Stimulated activated CD4-positive, alpha-beta T cell treated with anti-CD3 and anti-CD28 coated beads, Interleukin-2, amount 100 ng/mL, for 48 hours (primary cell): ENCODE measurements at places on chromosomes 11 and 22.

GRCh38 chr11:127074151-127074761, 73.7 kb upstream of the KIRREL3 start:
- DNase-seq, result no peak

DNA sequence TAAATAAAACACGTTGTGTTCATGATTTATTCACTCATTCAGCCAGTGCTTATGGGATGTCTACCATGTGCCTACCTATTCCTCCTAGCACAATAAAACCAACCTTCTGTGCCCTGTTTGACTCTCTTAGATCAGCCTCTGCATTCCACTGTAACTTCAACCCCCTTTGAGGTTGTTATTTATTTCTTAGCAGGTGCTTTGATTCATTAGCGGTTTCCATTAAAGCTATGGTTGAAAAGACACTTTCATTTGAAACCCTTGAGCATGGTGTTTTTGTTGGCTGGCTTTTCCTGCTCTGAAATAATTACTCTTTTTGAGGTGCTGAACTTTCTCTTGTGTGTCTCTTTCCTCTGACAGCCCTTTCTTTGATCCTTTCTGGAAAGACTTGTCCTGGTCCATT, 570.6 kb upstream of the LARGE1 start:
- no peak for DNase-seq

DNA sequence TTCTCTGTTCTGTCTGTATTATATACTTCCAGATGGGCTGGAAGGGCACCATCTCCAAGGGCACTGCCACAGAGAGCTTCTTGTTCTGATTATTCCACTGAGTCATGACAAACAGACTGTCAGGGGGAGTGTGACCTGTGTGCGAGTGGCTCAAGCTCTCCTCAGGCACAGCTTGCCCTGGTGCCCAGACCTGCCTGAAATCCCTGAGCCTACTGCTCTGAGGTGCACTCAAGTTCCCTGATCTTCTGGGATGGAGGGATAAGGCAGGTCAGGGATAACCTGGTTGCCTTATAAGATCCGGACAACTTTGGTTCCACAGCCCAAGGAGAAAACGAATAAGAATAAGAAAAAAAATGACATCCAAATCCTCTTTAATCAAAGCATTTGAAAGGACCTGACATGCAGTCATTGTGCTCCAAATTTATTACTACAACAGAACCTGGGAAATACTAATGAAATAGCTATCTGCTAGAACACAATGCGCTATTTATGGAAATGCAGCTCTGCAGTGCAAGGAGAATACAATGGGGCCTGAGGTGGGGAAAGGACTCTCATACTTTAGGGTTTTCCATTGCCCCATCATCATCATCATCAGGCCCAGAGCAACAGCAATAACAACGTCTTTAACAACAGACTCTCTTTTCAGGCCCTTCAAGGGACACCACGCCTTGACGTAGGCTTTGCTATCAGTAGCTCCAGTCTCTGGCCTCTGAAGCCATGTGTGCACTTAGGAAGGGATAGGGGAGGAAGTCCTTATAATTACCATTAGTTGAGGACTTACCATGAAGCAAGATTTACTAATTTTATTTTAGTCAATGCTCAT, 217.1 kb upstream of the KIRREL3 start:
- DNase-seq, result no peak

DNA sequence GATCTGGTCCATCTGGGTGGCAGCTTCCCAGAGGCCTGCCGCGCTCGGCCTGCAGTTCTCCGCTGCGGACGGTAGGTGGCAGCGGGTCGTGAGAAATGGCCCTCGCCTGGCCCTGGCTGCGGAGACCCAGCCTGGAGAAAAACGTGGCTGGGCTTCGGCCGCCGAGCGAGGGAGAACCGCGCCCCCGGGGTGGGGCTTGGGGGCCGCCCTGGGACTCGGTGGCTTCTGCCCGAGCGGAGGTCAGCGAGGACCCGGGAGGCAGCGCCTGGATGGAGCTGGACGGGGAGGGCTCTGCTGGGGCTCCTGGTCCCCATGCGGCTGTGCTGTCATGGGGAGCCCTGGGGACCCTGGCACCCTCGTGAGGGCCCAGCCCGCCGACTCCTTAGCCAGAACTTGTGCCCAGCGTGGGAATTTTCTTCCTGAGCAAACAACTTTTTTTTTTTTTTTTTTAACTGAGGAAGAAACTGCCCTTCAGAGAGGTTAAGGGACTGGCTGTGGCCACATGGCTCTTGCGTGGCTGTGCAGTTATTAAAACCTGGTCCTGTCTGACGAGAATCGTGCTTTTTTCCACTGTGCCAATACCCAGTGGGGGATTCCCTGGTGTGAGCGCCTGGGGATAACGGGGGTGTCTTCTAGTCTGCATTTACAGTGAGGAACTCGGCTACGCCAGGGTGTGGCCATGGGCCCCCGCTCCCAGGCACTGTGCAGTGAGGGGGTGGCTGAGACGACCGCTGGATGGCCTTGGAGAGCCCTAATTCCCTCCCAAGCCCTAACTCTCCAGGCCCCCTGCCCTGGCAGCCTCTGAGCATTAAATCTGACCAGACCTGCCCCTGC, 535.6 kb downstream of the INSC start:
- peak; percentile 80 for DNase-seq

DNA sequence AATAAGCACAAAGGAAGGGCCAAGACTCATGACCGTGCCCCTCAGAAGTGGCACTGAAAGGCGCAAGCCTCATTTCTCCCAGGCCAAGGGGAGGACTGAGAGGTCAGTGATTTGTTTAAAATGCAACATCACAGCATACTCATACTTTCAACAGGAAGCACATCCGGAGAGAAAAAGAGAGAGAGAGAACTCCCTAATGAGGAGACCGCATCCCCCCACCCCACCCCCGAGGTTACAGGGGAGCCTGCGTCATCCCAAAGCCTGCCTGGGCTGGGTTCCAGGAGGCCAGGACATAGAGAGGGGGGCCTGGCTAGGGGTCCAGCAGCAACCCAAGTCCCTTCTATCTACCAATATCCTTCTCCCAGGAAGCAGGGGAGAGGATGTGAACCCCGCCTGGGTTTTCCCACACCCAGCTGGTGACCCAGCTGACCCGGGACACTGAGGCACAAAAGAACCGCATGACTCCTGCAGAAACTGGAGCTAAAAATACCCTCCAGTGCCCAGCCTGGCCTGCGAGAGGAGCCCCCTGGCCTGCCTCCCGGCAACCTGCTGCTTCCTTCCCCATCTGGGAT, 3.8 kb downstream of the CSNK1E start:
- no peak for DNase-seq

DNA sequence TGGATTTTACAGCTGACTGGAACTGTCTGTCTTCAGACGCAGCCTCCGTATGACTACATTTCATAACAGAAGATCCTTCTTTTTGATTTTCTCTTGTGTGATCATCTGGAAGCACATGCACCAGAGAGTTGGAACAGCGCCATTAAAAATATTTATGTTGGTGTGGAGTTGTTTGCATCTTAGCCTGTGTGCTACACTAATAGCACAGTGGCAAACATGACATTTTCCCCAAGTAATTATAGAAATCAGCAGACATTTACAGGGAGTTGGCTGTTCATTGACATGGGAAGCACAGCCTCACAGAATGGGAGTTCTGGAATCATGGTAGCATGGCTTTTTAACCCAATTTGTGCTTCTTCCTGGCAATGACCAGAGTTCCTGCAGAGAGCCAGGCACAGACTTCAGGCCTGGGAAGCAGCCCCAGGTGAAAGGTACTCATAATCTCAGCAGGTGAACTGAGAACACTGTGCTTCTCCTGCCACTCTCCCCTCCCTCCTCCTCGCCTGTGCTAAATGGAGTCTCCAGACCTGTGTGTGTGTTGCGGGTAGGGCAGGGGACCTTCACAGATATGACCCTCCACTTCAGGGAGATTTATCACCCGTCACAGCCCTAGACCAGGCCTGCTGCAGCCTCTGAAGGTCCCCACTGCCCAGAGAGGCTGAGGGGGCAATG, 82.8 kb upstream of the PLET1 start:
- no peak for DNase-seq

- no peak for DNase-seq
These were observed 4.5 kb downstream of the CNTF start for GRCh38 chr11:58626934-58627483.

DNA sequence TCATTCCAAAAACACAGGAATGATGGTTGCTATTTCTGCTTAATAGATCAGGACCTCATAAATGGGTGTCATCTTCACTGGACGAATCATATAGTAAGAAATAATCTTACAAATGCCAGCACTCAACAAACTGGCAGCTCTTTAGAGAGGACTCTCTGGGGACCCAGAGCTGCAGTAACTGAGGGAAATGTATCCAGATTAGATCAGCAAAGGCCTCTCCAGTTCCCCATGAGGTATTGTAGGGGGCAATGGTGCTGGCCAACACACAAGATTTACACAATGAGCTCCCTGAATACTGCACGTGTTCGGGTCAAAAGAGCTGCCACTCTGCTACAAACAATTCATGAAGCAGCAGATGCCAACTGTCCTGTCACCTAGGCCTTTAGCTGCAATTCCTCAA, 110.2 kb downstream of the RBFOX2 start:
- no peak for DNase-seq

GRCh38 chr11:37657645-37658044, 1059.6 kb upstream of the RAG2 start:
- no peak for DNase-seq

DNA sequence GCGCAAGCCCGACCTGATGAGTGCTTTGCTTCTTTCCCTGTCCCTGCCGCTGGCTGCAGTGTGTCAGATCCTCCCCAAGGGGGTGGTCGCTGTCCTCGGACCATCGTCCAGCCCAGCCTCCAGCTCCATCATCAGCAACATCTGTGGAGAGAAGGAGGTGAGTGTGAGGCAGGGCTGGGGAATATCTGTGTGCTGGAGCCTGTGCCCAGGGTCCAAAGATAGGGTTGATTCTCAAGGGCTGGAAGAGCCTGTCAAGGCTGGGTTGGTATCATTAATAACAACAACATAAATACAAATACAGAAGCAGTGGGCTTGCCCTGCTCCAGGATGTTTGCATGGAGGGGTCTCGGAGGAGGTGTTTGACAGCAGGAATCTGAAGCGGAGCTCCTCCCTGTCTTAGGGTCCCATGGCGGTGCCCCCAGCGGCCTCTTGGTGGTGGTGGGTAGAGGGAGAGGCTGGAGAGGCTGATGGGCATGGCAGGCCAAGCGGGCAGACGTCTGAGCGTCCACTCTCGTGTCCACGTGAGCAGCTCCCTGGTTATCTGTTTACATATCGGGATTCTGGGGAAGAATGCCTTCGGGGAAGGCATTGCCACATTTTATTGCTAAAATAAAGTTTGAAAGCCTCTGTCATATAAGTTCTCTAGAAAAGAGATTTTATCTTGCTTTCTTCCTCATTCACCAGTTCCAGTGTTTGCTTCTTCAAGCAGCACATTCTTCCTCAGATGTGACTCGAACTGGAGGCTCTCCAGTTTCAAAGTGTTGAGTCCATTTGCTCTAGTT, 208.4 kb upstream of the TBCEL start:
- DNase-seq, result no peak

- DNase-seq, result no peak
These were observed 507.6 kb upstream of the LARGE1 start for GRCh38 chr22:34427841-34428240.

GRCh38 chr11:1317993-1318392, 8.6 kb upstream of the TOLLIP start:
- no peak for DNase-seq

DNA sequence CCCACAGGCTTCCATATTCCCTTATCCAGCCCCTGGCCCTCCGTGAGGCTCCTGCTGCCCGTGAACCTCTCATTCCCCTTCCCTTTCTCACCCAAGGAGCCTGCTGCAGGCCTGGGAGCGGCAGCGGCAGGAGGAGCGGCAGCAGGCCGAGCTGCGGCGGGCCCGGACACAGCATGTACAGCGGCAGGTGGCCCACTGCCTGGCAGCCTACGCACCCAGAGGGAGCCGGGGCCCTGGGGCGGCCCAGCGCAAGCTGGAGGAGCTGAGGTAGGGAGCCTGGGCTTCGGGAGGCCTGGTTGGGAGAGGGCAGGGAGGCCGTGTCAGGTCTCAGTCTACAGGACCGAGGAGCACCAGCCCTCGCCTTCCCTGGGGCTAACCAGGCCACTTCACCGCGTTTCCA, 8.1 kb upstream of the SART1 start:
- DNase-seq, result no peak

DNA sequence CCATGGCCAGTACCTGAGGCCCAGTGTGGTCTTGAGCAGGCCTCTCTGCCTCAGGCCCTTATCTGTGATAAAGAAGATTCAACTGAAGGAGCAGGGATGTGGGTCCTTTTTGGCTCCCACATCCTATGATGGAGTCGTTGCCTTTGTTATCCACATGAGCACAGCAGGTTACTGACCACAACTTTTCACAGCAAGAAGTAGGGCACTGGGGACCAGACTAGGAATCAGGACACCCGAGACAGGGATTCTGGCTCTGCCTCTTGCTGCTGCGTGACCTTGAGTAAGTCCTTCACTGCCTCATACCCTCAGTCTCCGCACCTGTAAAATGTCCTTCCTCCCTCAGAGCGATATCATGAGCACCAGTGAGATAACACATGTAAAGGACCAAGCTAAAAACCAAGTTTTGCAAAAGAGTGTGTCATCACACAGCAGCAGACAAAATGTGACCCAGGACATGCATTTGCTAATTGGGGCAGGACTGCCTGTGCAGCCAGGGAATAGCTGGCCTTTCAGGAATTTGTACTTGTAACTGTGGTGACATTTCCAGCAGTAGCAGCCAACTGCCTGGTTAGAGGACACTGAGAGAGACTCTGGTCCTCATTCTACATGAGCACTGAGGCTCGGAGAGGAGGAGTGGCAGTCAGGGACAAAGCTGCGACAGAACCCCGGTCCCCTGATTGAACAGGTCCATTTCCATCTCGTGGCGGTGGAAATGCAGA, 13.2 kb upstream of the SMIM35 start:
- DNase-seq, result no peak

DNA sequence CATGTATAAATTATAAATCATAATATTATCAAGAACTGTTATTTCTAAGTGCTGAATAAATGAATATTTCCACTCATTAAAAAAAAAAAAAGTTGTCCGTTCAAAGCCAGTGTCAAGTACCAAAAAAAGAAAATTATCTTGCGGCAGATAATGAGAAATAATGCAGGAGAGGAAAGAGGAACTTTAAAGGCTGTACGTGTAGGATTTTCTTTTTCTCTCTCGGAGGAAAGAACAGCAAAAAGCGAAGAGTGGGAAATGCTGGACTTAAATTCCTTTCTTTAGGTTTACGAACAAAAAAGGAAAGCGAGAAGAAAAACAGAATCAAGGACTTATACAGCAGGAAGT, 999 bp upstream of the CCDC83 start:
- no peak for DNase-seq

GRCh38 chr11:66915866-66916265, 42.3 kb downstream of the PC start:
- no peak for DNase-seq
